ENCODE measurements at places on chromosomes 3 and 15. TPM values are rescaled to one million over a fixed set of nuclear protein-coding genes. Genes with fewer than 3 reads are reported as not detected.

The CPLX3 gene
- not detected for total RNA-seq

The PROS1 gene
- total RNA-seq: 0.20 TPM

The SAMD7 gene
- total RNA-seq: not detected

The SLC25A38 gene
- total RNA-seq: 25.0 TPM

The POPDC2 gene
- total RNA-seq: 1.3 TPM

The SLC2A2 gene
- total RNA-seq: not detected

The TICRR gene
- 29.2 TPM for total RNA-seq

The WWTR1 gene
- total RNA-seq: 0.40 TPM

The SKOR1 gene
- 0.09 TPM for total RNA-seq

The NLGN1 gene
- total RNA-seq: not detected

The DHX30 gene
- 81.5 TPM for total RNA-seq

DNA sequence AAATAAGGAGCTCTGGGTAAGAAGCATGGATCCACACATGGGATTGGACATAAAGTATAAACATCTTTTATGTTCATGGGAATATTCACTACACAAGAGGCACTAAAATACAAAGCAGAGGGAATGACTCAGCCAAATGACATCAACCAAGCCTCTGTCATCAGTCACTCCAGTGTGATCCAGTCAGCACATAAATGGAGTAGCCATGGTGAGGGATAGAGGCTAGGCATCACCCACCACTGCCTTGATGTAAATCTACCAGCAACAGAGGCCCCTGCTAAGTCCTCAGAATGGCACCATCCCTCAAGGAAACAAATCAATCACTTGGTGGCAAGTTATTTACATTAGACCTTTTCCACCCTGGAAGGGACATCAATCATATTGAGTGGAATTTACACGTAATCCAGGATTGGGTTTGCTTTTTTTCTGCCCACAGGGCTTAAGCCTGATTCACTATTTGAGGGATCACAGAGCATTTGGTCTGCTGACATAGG lies 27.2 kb downstream of the VEPH1 start:
- no peak for DNase-seq

GRCh38 chr3:111418391-111418790 lies 123.6 kb upstream of the CD96 start:
- no peak for DNase-seq

DNA sequence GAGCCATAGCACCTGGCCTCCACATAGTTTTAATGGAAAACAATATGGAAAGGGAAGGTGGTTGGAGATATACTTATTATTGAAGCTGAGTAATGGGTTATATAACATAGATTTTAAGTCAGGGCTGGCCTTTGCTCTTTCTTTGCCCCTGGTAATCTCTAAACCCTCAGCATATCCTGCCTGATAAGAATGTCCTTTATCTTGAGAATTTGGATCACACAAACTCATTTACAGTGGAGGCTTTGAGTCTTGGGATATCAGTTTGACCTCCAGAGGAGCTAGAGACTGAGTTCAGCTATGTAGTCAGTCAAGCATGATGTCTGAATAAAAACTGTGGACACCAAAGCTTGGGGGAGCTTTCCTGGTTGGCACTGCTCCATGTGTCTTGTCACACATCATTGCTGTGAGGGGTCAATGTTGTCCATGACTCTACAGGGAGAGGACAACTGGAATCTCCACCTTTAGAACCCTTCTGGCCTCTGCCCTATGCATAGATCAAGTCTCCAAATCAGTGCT lies 9.0 kb upstream of the C3orf33 start:
- no peak for DNase-seq

- DNase-seq: no peak
Observed at GRCh38 chr3:119939077-119939476, 155.2 kb downstream of the GSK3B start.

GRCh38 chr3:15301761-15302160 lies 30.6 kb downstream of the SH3BP5 start:
- no peak for DNase-seq

- DNase-seq: no peak
Observed at GRCh38 chr3:153113541-153113940, 48.5 kb upstream of the RAP2B start.

- DNase-seq: no peak
Observed at GRCh38 chr3:186976837-186977750, 46.8 kb downstream of the ST6GAL1 start.

DNA sequence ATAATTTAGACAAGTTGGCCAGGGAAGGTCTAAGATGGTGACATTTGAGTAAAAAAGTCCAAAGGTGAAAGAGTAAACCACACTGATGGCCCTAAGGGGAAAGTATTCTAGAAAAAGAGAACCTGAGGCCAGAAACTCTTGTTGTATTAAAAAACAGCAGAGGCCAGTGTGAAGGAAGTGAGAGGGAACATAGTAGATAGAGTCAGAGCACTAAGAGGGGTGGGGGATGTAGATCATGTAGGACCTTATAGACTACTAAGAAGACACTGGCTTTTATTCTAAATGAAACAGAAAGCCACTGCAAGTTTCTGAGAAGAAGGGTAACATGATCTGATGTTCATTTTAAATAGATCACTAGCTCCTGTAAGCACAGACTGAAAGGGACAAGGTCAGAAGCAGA lies 14.5 kb downstream of the POLQ start:
- DNase-seq: no peak

GRCh38 chr15:64355348-64355943 lies 527 bp downstream of the CSNK1G1 start:
- DNase-seq: peak; percentile 62

- DNase-seq: no peak
Observed at GRCh38 chr15:101709466-101709865, 14.8 kb downstream of the TARS3 start.

- no peak for DNase-seq
Observed at GRCh38 chr3:46479021-46479420, 14.3 kb upstream of the LTF start.

DNA sequence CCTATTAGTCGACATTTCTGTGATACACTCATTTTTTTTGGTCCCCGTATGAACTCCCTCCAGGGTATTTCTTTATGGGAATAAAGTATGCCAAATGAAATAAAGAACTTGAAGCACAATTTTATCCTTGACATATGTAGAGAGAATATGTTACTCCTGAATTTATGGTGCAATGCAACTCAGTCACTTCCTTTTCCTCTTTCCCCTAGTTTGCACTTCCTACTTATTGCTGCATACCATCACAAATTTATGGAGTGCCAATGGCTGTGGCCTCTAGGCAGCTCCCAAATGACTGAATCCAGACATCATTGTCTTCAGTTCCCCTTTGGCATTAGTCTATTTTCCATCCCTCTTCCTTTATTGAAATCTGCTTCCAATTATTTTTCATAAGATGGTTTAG lies 403.5 kb downstream of the FHIT start:
- DNase-seq: no peak

DNA sequence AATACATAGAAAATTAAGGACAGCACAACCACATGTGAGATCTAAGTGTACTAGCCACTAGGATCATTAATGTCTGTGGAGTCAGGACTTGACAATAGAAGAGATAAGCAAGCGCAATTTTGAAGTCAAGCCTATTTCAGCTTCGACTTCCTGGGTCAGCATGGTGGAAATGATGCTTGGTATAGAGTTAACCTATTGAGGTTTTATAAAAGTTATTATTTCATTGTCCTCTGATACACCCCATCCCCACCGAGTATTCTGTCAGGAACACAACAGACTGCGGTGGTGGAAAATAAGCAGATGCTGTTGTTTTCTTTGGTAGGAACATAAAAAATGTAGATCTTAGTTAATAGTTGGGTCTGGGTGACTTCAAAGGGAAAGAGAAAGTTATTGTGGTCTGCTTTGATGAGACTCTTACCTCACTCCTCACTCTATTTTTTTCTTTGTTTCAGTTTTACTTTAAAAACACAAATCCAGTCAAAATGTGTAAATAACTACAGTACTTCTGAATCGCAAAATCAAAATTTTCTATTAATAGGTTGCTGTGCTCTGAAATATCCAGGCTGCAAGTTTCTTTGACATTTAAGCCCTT lies 82.1 kb downstream of the IL5RA start:
- DNase-seq: no peak

GRCh38 chr3:72341920-72342319 lies 506.3 kb downstream of the SHQ1 start:
- no peak for DNase-seq

GRCh38 chr15:100297812-100298211 lies 44.0 kb downstream of the ADAMTS17 start:
- DNase-seq: no peak

- no peak for DNase-seq
Observed at GRCh38 chr15:49619226-49619625, 1.4 kb downstream of the FAM227B start.

- DNase-seq: peak; percentile 11
Observed at GRCh38 chr15:57031605-57032004, 113.2 kb downstream of the TCF12 start.

GRCh38 chr15:83842281-83842680 lies 188.4 kb downstream of the ADAMTSL3 start:
- DNase-seq: no peak

GRCh38 chr3:134464064-134464688 lies 21.6 kb downstream of the ANAPC13 start:
- DNase-seq: no peak

DNA sequence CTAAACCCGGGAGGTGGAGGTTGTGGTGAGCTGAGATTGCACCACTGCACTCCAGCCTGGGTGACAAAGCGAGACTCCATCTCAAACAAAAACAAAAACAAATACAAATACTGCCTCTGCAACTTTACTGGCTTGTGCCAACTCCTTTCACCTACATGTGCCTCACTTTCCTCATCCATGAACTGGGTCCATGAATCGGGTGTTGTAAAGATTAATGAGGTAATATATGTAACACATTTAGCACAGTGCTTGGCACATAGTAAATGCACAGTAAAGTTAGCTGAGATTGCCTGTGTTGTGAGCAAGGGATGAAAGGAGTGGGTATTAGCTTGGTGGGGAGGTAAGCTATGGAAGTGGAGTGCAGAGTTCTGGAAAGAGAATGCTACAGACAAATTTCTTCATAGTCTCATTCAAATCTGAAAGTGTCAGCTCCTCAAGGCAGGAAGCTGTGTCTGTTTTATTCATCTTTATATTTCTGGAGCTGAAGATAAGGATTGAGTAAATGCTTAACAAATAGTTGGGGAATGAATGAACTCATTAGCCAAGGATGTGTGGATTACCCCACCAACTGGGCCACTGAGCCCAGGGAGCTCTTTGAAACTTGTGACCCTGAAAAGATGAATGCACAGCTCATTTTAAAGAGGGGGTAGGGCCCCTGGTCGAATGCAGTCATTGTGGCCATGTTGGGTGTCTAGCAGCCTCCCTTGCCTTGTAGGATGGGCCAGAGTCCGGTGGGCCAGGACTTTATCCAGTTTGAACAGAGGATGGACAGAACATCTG lies 7.7 kb upstream of the CDCP1 start:
- DNase-seq: no peak

- DNase-seq: no peak
Observed at GRCh38 chr15:53395871-53396270, 363.6 kb downstream of the WDR72 start.

DNA sequence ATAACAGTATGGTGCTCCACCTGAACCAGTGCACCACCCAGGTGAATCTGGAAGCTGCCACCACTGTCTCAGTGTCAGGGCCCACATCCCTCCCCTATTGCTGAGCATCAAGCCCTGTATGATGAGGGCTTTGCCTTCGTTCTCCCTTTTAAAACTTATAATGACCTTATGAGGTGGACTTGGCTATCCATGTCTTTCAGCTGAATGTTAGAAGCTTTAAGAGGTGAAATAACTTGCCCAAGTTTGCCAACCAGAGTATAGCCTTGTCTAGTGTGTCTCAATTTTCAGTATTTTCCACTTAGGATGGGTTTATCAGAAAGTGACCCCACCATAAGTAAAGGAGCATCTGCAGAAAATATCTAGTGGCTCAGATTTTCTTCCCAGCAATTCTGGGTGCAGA lies 87.8 kb downstream of the SHOX2 start:
- no peak for DNase-seq

GRCh38 chr3:141346007-141346406 lies 22.3 kb upstream of the ZBTB38 start:
- DNase-seq: no peak

DNA sequence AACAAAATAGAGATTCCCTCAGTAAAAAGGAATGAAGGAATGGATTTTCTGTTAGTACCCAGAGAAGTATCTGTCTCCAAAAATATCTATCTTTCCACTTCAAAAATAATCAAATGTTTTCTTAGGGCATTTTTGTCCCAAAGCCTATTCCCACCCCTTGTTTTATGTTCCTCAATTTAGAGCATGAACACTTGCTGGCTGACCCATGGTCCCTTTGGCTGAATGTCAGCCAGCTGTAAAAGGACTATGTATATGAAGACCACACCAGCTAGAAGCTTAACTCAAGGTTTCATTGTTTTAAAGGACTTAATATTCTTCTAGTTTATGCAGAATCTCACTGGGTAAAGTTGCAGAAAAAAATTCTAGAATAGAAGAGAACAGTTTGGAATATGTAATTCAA lies 931.2 kb downstream of the MCTP2 start:
- DNase-seq: no peak

All from activated CD8-positive, alpha-beta T cell treated with anti-CD3 and anti-CD28 coated beads for 36 hours (primary cell).